Heart right ventricle (tissue), 16 donors: ENCODE measurements at places on chromosomes 6 and 20.

DNA sequence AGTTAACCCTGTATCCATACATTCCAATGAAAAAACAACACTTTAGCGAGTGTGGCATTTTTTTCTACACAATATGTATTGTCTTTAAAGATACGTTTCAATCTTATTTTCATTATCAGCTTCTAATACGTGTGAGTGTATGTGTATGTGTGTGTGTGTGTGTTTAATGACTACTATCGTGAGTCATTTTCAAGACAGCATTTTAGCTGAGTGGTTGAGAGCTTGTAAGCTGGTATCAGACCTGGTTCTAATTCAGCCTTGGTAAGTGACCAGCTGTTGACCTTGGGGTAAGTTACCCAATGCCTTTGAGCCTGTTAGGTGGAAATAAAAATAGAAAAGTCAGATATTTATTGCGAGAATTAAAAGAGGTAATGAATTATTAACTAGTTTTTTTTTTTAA is 320.0 kb upstream of the NT5E start:
- no peak for DNase-seq

GRCh38 chr6:50821441-50822077 is 2.9 kb downstream of the TFAP2B start:
- no peak for DNase-seq

- DNase-seq, result peak; percentile 74
Measured at GRCh38 chr6:159126590-159126989, 42.6 kb upstream of the FNDC1 start.

DNA sequence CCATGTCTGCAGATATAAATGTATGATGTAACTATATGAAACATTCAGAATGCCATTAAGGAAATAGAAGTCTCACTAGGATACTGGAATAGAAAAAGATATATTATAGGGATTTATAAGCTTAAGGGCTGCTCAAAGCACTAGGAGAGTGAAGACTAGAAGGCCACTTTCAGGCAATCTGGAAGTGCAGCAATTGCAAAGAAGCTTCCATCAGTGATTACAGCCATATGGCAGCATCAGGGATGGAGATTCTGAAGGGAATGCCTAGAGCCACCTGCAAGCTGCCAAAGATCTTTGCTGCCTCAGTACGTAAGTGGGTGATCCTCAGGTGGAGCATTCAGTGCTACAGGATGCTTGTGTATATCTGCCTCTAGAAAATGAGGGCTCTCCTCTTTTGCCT is 796.2 kb upstream of the EPHA7 start:
- DNase-seq, result no peak

- no peak for DNase-seq
Measured at GRCh38 chr20:23021541-23021940, 13.6 kb upstream of the SSTR4 start.

- DNase-seq, result no peak
Measured at GRCh38 chr6:159279790-159280277, 110.6 kb downstream of the FNDC1 start.

DNA sequence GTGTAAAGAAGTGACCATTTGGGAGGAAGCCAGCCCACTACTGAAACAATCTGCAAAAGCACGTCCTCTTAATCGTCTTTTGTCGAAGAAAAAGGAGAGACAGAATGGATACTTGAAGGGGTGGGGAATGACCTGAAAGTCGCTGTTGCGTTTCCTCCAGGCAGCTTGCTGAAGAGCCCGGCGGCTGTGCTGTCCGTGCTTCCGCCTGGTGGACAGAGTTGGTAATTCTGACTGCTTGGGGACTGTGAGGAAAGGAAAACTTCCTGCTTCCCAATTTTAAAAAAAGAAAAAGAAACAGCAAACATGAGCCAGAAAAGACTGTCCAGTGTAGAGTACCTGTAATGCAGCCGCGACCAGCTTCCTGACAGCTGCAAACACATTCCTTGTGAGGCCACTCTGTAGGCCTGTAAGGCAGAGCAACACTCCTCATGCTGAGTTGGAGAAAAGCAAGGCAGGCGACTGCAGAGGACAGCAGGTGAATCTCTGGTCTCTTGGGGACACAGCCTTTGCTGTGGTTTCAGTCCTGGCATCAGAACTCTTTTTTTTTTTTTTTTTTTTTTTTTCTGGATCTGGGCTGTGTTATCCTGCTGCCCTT is 251.1 kb upstream of the TBX18 start:
- DNase-seq, result peak; percentile 38

DNA sequence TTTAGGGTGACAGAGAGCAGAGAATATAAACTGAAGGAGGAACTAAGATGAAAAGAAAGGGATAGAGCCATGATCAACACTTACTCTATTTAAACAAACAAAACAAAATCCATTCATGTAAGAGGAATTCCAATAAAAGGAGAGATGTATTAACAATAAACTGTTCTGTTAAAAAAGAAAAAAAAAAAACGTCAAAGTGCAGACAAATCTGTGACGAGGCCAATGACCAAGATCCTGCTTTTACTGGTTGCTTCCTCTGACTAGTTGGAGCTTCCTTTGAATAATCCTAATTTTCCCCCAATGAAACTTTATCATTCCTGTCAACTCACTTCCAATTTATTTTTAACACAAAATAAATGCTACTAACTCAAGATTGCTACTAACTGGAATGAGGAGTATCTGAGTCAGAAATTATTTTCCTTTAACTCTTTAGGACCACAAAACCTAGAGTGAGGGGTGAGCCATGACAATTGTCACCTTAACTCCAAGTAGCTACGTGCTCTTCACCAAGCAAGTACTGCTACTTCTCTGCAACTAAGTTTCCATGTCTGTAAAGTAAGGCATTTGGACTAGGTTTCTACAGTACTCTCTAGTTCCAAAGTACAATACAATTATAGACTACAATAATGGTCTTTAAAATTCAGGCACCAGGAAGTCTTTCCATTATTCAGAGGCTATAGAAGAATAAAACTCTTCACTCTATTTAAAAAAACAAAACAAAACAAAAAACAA is 152.0 kb downstream of the PTPRK start:
- DNase-seq, result no peak

GRCh38 chr20:54099894-54100293 is 29.5 kb upstream of the BCAS1 start:
- no peak for DNase-seq

DNA sequence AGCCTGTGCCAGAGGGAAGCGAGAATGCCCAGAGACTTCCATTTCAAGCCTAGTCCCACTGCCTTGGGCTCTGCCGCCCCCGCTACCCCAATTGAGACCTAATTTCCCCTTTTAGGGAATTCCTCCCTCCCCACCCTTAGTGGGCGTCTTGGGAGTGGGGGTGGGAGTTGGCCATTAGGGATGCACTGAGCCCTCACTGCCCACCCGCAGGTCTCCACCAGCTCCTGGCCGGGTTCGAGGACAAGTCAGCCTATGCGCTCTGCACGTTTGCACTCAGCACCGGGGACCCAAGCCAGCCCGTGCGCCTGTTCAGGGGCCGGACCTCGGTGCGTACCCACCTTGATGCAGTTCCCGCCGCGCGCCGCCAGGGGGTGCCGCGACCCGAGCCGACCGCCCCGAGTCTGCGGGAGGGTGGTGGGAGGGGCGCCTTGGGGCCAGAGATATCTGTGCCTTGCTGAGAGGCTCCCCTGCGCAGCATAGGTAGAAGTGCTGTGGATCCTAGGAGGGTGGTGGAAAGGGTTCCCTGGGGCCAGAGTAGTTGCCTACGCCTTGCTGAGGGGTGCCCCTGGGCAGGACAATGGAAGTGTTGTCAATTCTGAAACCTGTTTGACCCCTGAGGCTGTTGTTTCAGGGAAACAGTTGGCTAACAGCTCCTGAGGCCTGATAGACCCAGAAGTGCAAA is 9.2 kb downstream of the ITPA start:
- DNase-seq, result peak; percentile 72

GRCh38 chr6:32298632-32299336 is 72.9 kb downstream of the TSBP1 start:
- DNase-seq, result no peak

GRCh38 chr20:51313358-51313827 is 229.1 kb downstream of the NFATC2 start:
- DNase-seq, result no peak

DNA sequence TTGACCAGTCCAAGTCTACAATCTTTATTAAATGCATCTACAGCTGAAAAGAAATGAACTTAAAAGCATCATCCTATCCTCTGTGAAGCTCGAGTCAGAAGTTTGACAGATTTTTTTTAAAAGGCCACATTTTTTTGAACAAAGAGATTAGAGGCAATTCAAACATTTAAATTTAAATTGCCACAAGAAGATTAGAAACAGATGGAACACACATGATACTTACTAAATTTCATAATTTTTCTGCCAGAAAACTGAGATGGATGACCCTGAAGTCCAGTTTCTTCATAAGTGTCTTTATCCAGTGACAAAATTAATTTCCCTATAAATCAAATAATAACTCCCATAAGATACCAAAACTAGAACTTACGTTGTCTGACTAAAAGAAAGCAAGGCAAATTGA is 4.3 kb downstream of the RPP40 start:
- no peak for DNase-seq

GRCh38 chr20:21232546-21233280 is 70.4 kb upstream of the XRN2 start:
- DNase-seq, result no peak

DNA sequence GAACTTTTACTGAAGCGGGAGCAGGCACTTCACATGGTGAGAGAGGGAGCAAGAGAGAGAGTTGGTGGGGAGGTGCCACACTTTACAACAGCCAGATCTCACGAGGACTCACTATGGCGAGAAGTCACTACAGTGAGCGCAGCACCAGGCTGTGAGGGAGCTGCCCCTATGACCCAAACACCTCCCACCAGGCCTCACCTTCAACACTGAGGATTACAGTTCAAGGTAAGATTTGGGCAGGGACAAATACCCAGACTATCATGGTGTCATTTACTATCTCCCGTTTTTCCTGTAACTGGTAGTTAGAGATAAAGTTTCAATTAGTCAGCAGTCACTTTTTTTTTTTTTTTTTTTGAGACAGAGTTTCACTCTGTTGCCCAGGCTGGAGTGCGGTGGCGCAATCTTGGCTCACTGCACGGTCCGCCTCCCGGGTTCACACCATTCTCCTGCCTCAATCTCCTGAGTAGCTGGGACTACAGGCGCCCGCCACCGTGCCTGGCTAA is 7.8 kb downstream of the RBCK1 start:
- no peak for DNase-seq

DNA sequence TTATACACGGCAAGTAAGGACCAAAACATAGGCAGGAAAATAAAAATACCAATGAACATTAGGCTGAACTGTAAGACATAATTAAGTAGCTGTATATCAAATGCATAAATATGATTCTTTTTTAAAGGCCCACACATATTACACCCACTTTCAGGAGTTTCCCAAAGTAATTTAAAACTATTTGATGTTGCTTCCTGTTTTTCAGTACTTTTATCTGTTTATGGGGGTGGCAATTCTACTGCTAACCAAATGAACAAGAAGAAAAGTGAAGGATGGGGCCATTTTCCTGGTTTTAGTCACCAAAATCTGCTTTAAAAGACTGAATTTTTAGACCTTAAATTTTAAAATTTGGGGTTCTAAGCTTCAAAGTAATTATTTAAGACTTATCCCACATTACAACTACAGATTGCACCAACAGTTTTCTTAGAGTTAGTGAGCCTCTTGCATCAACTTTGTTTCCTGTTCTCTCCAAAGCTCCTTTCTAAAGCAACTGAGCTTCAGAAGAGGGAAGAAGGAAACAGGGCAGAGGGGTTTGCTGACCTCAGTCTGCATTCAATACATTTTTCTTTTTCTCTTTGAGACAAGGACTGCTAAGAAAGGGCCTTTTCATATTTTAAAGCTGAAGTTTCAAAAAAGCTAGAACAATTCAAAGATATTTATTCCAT is 191.0 kb downstream of the BACH2 start:
- no peak for DNase-seq

DNA sequence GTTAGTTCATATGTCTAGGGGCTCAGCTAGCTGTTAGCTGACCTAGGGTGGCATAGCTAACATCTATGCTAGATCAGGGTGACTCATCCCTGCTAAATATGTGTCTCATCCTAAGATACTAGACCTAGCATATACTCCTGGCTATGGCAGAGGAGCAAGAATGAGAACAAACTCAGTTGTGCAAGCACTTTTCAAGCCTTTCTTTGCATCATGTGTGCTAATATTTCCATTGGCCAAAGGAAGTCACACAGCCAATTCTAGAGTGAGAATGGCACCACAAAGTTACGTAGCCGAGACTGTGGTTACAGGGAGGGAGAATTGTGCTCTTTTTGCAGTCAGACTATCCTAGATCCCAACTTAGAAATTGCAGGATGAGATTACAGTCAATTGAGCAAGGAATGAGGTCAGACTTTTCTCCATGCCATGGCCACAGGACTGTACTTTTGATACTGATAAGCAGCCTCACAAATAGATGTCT is 78.7 kb downstream of the PLCB4 start:
- no peak for DNase-seq

- no peak for DNase-seq
Measured at GRCh38 chr6:116090251-116090650, 10.4 kb upstream of the NT5DC1 start.

- no peak for DNase-seq
Measured at GRCh38 chr6:133431031-133431430, 189.9 kb downstream of the EYA4 start.

DNA sequence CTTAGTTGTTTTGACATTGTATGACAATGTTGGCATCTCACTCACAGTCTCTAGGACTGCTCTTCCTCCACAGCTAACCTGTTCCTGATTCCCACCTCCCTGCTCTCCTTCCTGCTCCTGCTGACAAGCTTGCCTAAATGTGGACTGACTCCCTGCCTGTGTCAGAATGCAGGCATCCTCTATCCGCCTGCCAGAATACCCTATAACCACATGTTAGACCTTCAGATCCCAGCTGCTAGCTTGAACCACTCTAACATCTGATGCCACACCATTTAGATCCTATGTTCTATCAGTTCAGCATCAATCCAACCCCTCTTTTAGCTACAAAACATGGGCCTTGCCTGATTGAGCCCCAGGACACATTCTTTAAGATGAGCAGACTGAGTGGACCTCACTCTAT is 12.2 kb downstream of the FILIP1 start:
- no peak for DNase-seq

DNA sequence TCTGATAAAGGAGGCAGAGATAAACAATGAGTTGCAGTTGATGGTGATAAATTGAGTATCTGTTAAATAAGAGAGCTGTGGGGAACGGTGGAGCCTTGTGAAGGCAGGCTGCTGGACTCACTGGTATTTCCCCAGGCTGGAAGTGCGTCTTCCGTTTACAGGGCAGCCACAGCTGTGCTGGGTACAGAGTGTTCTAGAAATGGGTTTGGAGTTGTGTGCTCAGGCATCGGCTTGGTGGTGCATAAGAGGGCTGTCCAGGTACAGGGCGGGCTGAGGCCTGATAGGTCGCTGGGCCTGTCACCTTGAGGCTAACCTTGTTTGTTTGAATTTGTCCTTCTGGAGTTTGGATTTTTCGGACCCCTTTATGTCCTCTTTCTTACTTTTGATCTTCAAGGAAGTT is 39.3 kb downstream of the ARID1B start:
- no peak for DNase-seq
